Smooth muscle cell of trachea (primary cell): ENCODE measurements at places on chromosomes 7 and 10. TPM values are rescaled to one million over a fixed set of nuclear protein-coding genes. Genes with fewer than 3 reads are reported as not detected.

The HOXA1 gene
- total RNA-seq, result 0.44 and 1.2 TPM in 2 replicates

The CDK14 gene
- total RNA-seq, result 42.8 and 68.5 TPM in 2 replicates

The CPA1 gene
- total RNA-seq, result not detected in 2 replicates

The SPDYE8 gene
- total RNA-seq, result 0.17 TPM in 1 of 2 replicates, not detected in the other

The PDZD7 gene
- 1.6 and 2.5 TPM in 2 replicates for total RNA-seq

The ELFN1 gene
- total RNA-seq, result 1.7 and 7.6 TPM in 2 replicates

The AGBL3 gene
- total RNA-seq, result 0.83 and 1.7 TPM in 2 replicates

The PHKG1 gene
- total RNA-seq, result 0.99 and 1.6 TPM in 2 replicates

The BCCIP gene
- 28.8 and 55.6 TPM in 2 replicates for total RNA-seq

The GPR158 gene
- under 0.01 TPM in 1 of 2 replicates, not detected in the other for total RNA-seq

The REEP3 gene
- 50.4 and 63.3 TPM in 2 replicates for total RNA-seq

The PRKAR2B gene
- total RNA-seq, result 5.8 and 6.4 TPM in 2 replicates

The EVX1 gene
- total RNA-seq, result not detected in 2 replicates

The OR2A7 gene
- 0.29 and 0.33 TPM in 2 replicates for total RNA-seq

The ACSL5 gene
- total RNA-seq, result 1.3 and 5.0 TPM in 2 replicates

The MGMT gene
- 30.1 and 32.1 TPM in 2 replicates for total RNA-seq

The SP8 gene
- total RNA-seq, result not detected in 2 replicates

The ZNF503 gene
- 17.3 and 22.7 TPM in 2 replicates for total RNA-seq

The GALNT17 gene
- total RNA-seq, result not detected in 2 replicates

The HYCC1 gene
- 107 and 163 TPM in 2 replicates for total RNA-seq

The GIMAP7 gene
- total RNA-seq, result 0.15 TPM in 1 of 2 replicates, not detected in the other

The EMX2 gene
- not detected in 2 replicates for total RNA-seq

The SORCS3 gene
- not detected in 2 replicates for total RNA-seq

The MMD2 gene
- total RNA-seq, result not detected in 2 replicates

The HOXA3 gene
- total RNA-seq, result 2.6 and 3.0 TPM in 2 replicates

The MEOX2 gene
- total RNA-seq, result 0.83 and 6.1 TPM in 2 replicates

The EGR2 gene
- 0.15 and 0.33 TPM in 2 replicates for total RNA-seq

The ACBD7 gene
- 0.99 and 4.9 TPM in 2 replicates for total RNA-seq

The LIPN gene
- total RNA-seq, result not detected in 2 replicates

The GSDME gene
- total RNA-seq, result 37.7 and 75.3 TPM in 2 replicates

The MICALL2 gene
- total RNA-seq, result 23.6 and 59.2 TPM in 2 replicates

The AGAP6 gene
- 2.0 and 3.6 TPM in 2 replicates for total RNA-seq

The METTL27 gene
- 7.1 and 36.6 TPM in 2 replicates for total RNA-seq

The SNX10 gene
- total RNA-seq, result 0.15 and 0.17 TPM in 2 replicates
